ENCODE measurements at places on chromosomes 4 and X. TPM values are rescaled to one million over a fixed set of nuclear protein-coding genes. Genes with fewer than 3 reads are reported as not detected.

The AP1S2 gene
- 39.7 TPM for total RNA-seq

The FDCSP gene
- total RNA-seq, result not detected

The NAAA gene
- 23.5 TPM for total RNA-seq

The PABPC1L2B gene
- total RNA-seq, result not detected

The RBM47 gene
- 0.86 TPM for total RNA-seq

The MAGEA2B gene
- total RNA-seq, result not detected

The DDX53 gene
- total RNA-seq, result under 0.01 TPM

The GABRG1 gene
- total RNA-seq, result not detected

The NALF2 gene
- total RNA-seq, result not detected

The TLR7 gene
- not detected for total RNA-seq

The RHOXF2B gene
- not detected for total RNA-seq

The NUDT11 gene
- total RNA-seq, result 12.1 TPM

The HERC5 gene
- 0.86 TPM for total RNA-seq

The NLGN4X gene
- total RNA-seq, result 0.86 TPM

The SLC6A8 gene
- 12.2 TPM for total RNA-seq

The CLCN4 gene
- total RNA-seq, result 2.3 TPM

The PWWP3B gene
- total RNA-seq, result 5.2 TPM

The IL13RA1 gene
- total RNA-seq, result 61.3 TPM

Data from fibroblast of villous mesenchyme (primary cell).